ENCODE measurements at places on chromosomes 5 and 9.

GRCh38 chr9:78694974-78695373 is 398.0 kb downstream of the PSAT1 start:
- no peak for DNase-seq

GRCh38 chr9:127181315-127181580 is 58.8 kb upstream of the ANGPTL2 start:
- no peak for DNase-seq

GRCh38 chr9:104743376-104743985 is 4.0 kb upstream of the NIPSNAP3A start:
- peak; percentile 33 for DNase-seq

DNA sequence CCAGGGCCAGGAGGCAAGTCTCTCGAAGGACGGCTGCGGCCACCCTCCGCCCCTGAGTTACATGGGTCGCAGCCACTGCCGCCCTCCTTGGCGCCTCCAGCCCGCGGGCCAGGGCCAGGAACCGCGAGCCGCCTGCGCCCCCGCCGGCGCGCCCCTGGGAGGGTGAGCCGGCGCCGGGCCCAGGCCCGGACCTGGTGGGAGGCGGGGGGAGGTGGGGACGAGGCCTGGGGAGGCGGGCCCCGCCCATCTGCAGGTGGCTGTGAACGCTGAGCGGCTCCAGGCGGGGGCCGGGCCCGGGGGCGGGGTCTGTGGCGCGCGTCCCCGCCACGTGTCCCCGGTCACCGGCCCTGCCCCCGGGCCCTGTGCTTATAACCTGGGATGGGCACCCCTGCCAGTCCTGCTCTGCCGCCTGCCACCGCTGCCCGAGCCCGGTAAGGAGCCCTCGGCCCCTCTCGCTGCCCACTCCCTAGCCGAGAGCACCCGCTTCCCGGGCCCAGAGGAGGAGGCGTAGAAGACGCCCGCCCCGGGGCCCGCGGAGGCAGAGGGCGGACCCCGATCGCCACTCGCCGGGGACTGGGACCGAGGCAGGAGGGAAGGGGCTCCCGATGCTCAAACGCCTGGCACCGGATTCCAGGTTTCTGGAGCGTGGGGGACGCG is at the start of gene ASS1:
ASS1 (plus strand) TSS at position 397 of the 657 bp plus-strand sequence. CDS start 7,268 bp downstream, outside the sequence.
- DNase-seq = peak; percentile 83

GRCh38 chr5:67015541-67016191 is 180.9 kb downstream of the CD180 start:
- no peak for DNase-seq

DNA sequence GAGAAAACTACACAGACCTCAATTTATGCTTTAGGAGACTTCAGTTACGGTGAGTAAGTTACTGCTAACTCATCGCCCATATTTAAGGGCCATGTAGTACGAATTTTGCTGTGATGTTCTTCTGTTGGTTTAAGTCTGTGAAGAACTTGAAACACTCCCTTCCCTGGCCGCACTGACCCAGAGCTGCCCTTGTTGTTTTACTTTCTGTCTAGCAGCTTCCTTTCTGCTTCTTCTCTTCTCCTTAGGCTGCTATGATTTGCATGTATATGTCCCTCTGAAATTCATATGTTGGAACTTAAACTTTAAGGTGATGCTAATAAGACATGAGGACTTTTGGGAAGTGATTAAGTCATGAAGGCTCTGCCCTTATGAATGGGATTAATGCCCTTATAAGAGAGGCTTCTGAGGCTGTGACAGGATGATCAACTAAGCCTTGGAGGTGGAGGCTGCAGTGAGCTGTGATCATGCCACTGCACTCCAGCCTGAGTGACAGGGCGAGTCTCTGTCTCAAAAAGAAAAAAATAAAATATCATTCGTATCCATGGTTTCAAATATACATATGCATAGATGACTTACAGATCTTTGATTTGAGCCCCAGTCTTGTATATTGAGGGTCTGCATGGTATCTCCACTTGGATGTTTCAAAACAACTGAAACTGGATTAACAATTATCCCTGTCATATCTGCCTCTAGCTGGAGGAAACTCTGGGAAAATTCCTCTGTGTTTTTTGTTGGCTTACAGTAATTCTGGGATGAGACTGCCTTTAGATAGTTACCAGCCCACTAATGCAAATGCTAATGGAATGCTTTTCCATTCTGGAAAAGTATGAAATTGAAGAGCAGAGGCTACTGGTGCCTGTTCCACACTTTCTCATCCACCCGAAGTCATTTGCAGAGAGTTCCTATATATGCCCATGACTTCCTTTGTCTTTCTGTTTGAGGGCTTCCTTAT is 263.4 kb upstream of the ACTBL2 start:
- DNase-seq = no peak

GRCh38 chr9:6889868-6890267 is 132.1 kb downstream of the KDM4C start:
- DNase-seq = no peak

DNA sequence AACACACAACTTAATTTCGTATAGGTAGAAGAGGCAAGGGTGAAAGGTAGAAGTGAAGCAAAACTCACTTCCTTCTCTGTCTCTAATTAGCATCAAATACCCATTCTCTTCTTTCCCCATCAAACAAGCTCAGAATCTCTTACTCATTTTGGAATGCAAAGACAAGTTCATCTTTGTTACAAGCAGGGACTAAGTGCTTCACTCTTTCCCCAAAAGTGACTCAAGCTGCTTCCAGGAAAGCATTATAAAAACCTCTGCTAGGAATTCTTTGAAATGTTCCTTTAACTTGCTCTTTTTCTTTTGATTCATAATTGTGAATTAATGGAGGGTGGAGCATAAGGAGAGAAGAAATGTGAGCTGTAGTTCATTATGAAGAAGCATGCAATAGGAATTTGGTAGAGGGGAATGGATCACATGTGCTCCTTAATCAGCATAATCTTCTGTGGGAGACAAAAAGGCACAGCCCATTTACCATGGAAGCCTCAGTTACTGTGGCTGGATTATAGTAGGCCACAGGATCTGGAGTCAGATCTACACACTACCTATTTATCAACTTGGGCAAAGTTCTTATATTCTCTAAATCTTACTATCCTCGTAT is 109.5 kb upstream of the DPYSL3 start:
- no peak for DNase-seq

DNA sequence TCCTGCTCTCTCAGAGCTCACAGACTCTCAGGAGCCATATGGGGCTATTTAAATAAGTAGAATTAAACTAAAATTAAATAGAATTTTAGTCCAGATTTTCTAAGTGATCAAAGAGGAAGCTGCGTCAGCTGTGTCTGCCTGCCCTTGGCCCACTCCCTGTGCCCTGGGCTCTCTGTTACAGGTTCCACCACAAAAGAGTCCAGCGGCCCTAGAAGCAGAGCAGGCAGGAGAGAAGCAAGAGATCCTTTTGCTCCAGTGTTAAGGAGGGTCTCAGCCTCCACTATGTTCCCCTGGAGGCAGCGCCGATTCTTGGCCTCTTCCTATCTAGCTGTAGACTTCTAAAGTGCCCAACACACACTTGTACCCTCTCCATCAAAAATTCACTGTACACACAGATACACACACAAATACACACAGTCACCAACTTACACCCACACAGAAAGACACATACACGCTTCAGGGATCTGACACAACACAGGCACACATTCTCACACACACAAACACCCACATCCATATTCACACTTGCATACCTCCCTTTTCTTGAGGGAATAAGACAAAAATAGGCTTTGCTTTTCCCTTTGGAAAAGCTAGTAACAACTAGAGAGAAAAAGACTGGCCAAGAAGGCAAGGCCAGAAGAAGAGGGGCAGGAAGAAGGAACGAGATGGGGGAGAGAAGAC is 5.5 kb upstream of the TNIP1 start:
- no peak for DNase-seq

DNA sequence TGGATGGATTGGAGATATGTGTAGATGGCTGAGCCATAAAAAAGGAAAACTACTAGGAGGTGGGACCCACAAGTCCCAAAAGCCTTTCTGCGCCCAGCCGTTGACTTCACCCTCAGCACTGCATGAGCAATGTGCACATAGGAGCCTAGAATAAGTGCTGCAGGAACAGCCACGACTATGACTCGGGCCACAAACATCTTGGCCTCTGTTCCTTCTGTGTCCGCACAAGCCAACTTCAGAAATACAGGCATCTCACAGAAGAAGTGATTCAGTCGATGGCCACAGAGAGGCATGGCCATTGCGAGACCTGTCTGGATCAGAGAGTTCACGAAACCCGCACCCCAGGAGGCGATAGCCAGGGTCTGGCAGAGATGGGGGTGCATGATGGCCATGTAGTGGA is 587 bp downstream of the OR2Y1 start:
- no peak for DNase-seq

DNA sequence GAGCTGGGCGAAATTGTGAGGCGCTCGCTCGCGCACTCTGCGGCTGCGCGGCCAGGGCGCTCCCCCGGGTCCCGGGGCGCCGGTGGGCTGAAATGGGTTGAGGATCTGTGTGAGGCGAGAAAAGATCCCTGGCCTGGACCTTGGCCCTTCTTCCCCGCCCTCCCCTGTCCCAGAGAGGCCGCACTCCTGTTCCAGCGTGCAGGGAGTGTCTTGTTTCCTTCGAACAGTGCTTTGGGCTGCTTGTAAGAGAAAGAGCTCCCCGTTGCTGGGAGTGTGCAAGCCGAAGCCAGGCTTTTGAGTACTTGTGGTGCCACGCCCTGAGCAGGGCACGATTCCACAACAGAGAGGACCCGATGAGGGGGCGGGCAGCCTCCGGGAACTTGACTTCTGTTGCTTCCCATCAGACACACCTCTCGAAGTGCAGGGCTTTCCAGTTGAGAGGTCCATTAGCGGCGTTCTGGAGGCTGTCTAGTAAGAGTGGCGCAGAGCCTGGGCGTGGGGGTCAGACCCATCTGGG is 535 bp downstream of the DOLPP1 start:
- DNase-seq = no peak

GRCh38 chr9:115191667-115192066 is 73.7 kb upstream of the TNC start:
- DNase-seq = no peak

Data from mucosa of gallbladder (tissue), 1 donor.